ENCODE measurements at places on chromosomes 12 and 14. TPM values are rescaled to one million over a fixed set of nuclear protein-coding genes. Genes with fewer than 3 reads are reported as not detected.

Gene TCTN1
- total RNA-seq = 23.3 TPM

Gene PLD4
- not detected for total RNA-seq

Gene P2RX2
- not detected for total RNA-seq

Gene SELPLG
- 2.1 TPM for total RNA-seq

Gene PRB4
- total RNA-seq = not detected

Gene ADCY6
- total RNA-seq = 22.9 TPM

Gene DCAF4
- total RNA-seq = 14.4 TPM

Gene CCDC184
- total RNA-seq = 11.9 TPM

GRCh38 chr14:58693048-58693447 lies 55.3 kb downstream of the DACT1 start:
- peaks cover 6% of the 10 kb centered on the region for H3K4me1 ChIP-seq
- H3K4me3 ChIP-seq = no peak overlapping the region
- DNase-seq = no peak

DNA sequence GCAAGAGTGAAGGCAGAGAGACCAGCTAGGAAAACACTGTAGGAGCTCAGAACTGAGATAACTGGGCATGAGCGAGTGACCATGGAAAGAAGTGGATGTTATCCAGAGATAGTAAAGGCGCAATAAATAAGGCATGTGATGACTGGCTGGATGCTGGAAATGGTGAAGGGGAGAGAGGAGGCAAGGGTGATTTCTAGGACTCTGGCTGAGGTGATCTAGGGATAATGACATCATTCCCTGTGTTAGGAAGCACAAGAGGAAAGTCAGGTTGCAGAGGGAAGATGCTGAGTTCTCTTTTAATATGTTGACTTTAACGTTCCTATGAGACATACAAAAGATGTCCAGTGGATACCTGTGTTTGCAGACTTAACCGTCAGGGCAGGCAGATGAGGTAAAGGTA lies 78.7 kb downstream of the C12orf56 start:
- no peaks in the 10 kb centered on the region for H3K27me3 ChIP-seq
- no peaks in the 10 kb centered on the region for H3K36me3 ChIP-seq
- H3K27ac ChIP-seq = no peak overlapping the region
- H3K4me1 ChIP-seq = no peaks in the 10 kb centered on the region
- DNase-seq = no peak

DNA sequence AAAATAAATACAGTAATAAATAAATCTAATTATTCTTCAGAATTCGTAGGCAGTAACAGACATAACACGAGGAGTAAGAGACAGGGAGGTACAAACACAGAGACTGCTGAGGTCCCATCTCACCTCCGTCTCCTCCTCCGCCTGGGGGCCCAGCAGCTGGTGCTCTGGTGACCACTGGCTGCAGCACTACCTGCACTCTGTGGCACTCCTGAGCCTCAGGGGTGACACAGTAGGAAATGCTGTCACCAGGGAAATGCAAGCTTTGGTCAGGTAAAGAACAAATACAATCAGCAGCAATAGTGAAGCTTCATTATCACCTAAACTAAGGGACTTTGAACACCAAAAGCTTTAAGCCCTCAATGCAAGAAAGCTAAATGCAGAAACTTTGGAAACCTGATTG lies 19.6 kb downstream of the GSTZ1 start:
- H3K36me3 ChIP-seq = no peaks in the 10 kb centered on the region
- DNase-seq = no peak
- H3K27me3 ChIP-seq = no peaks in the 10 kb centered on the region
- no peak overlapping the region for H3K4me3 ChIP-seq
- no peak overlapping the region for H3K27ac ChIP-seq

- H3K27ac ChIP-seq = no peak overlapping the region
- no peak for DNase-seq
- H3K4me3 ChIP-seq = no peak overlapping the region
- H3K27me3 ChIP-seq = no peaks in the 10 kb centered on the region
- no peaks in the 10 kb centered on the region for H3K4me1 ChIP-seq
These were observed 77.3 kb upstream of the PCNX4 start for GRCh38 chr14:60014402-60014801.

DNA sequence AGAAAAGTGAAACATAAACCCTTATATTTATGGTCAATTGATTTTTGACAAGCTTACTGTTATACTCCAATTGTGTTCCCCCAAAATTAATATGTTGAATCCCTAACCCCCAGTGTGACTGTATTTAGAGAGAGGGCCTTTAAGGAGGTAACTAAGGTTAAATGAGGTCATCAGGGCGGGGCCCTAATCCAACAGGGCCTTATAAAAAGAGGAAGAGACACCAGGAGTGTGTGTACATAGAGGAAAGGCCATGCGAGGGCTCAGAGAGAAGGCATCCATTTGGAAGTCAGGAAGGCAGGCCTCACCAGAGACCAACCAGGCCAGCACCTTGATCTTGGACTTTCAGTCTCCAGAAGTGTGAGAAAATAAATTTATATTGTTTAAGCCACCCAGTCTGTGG lies 6.5 kb upstream of the VTI1B start:
- peaks cover 53% of the 10 kb centered on the region for H3K36me3 ChIP-seq
- no peaks in the 10 kb centered on the region for H3K27me3 ChIP-seq
- DNase-seq = no peak
- H3K4me3 ChIP-seq = no peak overlapping the region
- no peak overlapping the region for H3K27ac ChIP-seq
- H3K4me1 ChIP-seq = no peaks in the 10 kb centered on the region

- H3K36me3 ChIP-seq = no peaks in the 10 kb centered on the region
- no peak overlapping the region for H3K4me3 ChIP-seq
- DNase-seq = no peak
- no peaks in the 10 kb centered on the region for H3K4me1 ChIP-seq
- no peaks in the 10 kb centered on the region for H3K27me3 ChIP-seq
These were observed 14.1 kb downstream of the CMKLR1 start for GRCh38 chr12:108325018-108325358.

- no peaks in the 10 kb centered on the region for H3K36me3 ChIP-seq
- H3K27ac ChIP-seq = no peak overlapping the region
- no peak overlapping the region for H3K4me3 ChIP-seq
- H3K4me1 ChIP-seq = no peaks in the 10 kb centered on the region
- DNase-seq = no peak
- H3K27me3 ChIP-seq = 0 out of 2 replicates have a peak, but pooled peaks cover 4% of the 10 kb centered on the region
These were observed 24.1 kb downstream of the PRIMA1 start for GRCh38 chr14:93764211-93764659.

GRCh38 chr12:15856097-15856982 lies 25.8 kb upstream of the STRAP start:
- H3K4me1 ChIP-seq = peaks cover 17% of the 10 kb centered on the region
- H3K27ac ChIP-seq = peak overlapping the region; percentile 38
- no peaks in the 10 kb centered on the region for H3K36me3 ChIP-seq
- no peak for DNase-seq

GRCh38 chr12:67193704-67194103 lies 75.5 kb upstream of the CAND1 start:
- DNase-seq = peak; percentile 12
- H3K36me3 ChIP-seq = no peaks in the 10 kb centered on the region
- H3K27me3 ChIP-seq = no peaks in the 10 kb centered on the region
- no peak overlapping the region for H3K4me3 ChIP-seq

GRCh38 chr12:93135286-93136239 lies 206.5 kb upstream of the EEA1 start:
- H3K27ac ChIP-seq = no peak overlapping the region
- H3K36me3 ChIP-seq = no peaks in the 10 kb centered on the region
- H3K27me3 ChIP-seq = no peaks in the 10 kb centered on the region
- peaks cover 28% of the 10 kb centered on the region for H3K4me1 ChIP-seq
